Fibroblast of gingiva (primary cell): ENCODE measurements at places on chromosomes 12 and 14.

DNA sequence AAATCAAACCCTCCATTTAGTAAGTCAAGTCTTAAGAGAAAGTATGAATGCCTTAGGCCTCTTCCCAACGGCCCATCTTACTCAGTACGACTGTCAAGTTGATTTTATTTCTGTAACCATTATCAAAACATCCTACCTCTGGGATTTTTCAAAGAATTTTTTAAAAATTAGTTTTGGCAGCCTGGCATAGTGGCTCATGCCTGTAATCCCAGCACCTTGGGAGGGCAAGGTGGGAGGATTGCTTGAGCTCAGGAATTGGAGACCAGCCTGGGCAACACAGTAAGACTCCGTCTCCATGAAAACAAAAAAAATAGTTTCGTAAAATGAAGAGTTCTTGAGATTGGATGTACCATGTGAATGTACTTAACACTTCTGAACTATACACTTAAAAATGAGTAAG lies 4.1 kb downstream of the FGD6 start:
- DNase-seq, result no peak

DNA sequence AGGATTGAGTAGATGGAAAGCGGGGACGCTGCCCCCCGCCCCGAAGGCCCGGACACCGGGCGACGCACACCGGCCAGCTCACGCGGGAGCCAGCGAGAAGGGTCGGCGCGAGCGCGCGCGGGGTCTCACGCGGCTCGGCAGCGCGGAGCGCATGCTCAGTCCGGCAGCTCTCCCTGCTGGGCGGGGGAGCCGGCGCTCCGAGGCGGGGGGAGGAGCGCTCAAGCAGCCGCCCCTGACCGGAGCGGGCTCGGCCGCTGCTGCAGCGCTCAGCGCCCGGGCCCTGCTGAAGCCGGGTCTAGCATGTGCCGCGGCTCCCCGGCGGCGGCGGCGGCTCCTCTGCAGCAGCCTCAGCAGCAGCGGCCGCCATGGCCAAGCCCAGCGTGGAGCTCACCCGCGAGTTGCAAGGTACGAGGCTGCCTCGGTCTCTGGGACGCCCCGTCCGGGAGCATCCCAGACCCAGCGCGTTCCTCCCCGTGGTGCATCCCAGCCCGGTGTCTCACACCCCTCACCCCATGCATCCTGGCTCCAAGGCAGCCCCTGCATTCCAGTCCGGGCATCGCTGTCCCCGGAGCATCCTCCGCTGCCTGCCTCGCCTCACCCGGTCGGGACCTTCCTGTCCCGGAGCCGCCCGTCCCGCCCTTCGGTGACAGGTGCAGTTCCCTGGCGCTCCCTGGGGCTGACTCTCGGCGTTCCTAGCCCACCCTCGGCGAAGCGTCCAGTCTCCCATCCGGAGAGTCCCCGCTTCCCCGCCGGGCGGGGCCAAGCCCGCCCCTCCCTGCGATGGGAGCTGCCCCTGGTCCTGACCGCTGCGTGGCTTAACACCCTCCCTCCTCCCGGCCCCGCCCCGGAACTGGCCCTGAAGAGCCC lies at the start of gene CARMIL3:
Gene CARMIL3, plus strand, starts transcription at position 221 of the 867 bp plus-strand sequence. Its CDS starts 145 bp downstream, at position 366.
- peak; percentile 34 for DNase-seq

DNA sequence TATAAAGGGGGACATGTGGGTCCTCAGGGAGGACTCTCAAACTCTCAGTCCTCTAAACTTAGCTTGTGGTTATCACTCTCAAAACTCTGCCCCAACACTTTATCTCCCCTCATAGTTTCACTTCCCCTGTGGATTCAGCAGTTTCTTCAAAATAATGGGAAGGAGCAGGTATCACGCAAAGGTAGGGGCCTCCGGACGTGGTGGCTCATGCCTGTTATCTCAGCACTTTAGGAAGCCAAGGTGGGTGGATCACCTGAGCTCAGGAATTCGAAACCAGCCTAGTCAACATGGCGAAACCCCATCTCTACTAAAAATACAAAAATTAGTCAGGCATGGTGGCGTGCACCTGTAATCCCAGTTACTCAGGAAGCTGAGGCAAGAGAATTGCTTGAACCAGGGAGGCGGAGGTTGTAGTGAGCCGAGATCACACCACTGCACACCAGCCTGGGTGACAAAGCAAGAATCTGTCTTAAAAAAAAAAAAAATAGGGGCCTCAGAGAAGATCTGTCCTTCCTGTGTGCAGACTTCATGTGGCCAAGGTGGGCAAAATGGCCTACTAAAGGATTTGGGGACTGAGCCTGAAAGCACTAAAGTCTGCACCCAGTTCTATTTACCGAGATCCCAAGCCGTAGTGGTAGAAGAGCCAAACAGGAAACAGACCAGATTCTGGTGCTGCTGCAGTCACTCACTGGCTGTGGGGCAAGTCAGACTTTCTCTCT lies 6.4 kb downstream of the ITGB7 start:
- DNase-seq, result no peak

DNA sequence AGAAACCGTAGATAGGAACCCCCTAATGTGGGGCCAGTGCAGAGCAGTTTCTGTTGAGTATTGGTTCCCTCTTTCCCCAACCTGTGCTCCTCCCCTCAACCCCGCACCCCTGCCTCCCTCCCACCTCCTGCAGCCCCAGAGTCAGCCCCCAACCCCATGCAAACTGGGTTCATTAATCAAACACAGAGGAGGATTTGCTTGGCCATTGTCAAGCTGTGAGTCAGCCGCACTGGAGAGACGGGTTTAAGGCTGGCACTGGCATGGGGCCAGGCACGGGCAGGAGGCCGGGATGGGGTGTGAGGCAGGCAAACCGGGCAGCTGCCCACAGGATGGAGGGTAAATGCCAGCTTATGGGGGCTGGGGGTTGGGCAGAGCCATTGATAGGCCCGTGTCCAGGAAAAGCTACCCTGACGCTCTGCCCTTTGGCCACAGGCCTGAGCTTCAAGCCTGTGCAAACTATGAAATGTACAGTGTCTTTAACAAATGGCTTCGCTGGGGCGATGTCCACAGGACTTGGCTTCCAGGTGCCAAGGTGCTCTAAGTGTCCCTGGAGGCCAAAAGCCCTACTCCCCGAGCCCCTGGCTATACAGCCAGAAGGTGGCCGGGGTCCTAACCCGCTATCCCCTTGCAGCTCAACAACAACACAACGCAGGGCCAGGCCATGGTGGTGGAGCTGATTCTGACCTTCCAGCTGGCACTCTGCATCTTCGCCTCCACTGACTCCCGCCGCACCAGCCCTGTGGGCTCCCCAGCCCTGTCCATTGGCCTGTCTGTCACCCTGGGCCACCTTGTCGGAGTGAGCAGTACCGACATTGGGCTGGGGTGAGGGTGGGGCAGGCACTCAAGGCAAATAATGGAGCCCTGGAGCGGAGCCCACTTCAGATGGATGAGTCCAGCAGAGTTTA lies 1.4 kb downstream of the AQP5 start:
- DNase-seq, result peak; percentile 42

DNA sequence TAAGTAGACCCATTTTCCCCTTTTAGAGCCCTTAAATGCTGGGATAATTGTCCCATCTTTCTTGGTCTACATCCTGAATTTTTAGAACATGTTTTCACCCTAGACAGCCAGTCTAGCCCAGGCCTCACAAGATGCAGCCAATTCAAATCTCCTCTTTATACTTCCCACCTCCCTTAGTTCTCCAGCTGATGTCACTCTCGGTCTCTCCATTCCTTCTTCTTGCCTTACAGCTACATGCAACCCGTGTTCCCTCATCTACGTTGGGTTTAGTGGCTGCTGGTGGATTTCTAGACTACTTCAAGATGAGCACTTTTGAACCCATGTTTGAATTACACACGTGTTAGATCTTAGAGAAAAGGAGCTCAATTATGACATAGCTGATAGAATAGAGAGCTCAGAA lies 132.0 kb downstream of the PPM1H start:
- DNase-seq, result peak; percentile 19

DNA sequence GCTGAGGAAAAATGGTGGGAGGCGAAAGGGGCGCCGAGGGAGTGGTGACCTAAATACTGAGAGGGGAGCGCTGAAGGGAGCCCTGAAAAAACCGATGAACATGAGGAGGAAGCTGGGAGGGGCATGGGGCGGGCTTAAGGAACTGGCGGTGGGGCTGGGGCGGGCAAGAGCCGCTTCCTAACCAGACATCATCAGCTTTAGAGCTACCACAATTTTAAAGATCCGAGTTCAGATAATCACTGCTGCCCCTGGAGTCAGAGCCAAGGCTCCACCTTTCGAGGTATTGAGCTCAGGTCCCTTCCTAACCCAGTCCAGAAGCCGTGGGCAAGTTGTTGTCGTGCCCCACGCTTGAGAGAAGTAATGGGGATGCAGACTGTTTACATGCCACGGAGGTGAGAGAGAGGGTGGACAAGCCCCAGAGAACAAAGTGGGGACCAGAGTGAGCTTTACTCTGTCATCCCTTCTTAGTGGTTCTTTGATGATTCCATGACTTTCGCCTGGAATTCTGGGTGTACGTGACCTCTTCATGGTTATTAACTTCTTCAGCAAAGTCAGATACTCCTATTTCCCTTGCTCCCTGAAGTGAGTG lies 393 bp downstream of the ORMDL2 start:
- no peak for DNase-seq

GRCh38 chr12:18363321-18363720 lies 102.0 kb downstream of the PIK3C2G start:
- DNase-seq, result no peak

DNA sequence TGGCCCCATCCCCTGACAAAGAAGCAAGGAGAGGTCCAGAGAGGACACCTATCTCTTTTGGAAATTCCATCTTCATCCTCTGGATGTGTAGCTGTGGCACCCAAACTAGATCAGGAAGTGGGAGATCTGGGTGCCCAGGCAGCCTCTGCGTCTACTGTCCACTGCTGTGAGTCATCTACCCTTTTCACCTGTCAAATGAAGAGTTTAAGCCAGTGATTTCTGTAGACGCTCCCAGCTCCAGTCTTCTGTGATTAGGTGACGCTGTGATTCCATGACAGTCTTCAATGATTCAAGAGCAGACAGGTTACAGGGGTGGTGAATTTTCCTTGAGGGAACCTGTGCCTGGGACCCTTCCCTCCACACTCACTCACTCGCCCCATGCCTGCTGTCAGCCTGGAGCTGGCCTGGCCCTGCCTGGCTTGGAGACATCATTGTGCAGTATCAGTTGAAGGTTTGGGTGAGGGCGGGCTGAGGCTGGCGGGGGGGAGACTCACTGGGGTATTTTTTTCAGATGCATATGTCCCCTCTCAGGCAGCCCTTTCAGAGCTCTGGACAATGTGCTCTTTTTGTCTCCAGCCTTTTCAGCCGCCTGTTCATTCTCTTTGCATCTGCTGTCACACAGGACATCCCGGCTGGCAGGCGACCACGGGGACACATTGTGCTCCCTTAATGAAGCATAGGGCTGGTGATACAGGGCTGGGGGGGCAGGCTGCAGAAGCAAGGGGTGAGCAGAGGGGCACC lies 56.8 kb upstream of the PARP11 start:
- DNase-seq, result no peak

- no peak for DNase-seq
Observed at GRCh38 chr14:80427101-80427500, 215.8 kb upstream of the DIO2 start.

GRCh38 chr12:50734409-50735263 lies 29.3 kb upstream of the ATF1 start:
- no peak for DNase-seq

- no peak for DNase-seq
Observed at GRCh38 chr12:51871126-51871525, 16.8 kb upstream of the ANKRD33 start.

- DNase-seq, result peak; percentile 99
Observed at GRCh38 chr12:127284870-127285431, 982.0 kb upstream of the TMEM132C start.

DNA sequence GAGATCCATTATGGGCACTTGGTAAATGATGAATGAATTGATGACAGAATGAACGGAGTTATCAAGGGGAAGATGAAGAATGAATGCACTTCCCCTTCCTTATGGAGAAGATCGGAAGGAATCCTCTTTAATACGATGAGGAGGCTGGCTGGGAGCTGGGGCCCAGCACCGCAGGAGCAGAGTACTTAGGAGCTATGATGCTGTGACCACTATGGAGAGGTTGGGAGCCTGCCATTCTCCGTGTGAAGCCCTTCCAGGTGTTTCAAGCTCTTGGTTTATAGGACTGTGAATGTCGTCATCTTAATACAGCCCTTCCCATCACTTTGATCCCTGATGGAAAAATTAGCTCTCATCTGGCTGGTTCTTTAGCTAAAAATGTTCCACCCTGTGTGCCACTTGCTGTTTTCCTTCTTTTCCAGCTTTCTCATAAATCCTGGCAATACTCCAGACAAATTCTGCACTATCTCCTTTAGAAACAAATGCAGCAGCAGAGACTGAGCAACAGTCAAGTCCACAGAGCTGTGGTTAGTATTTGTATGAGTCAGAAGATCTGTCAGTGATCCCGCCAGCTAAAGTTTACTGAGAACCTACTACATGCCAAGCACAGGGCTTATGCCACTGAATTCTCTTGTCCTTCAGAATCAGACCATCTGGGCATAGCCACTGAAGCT lies 263.1 kb upstream of the CRY1 start:
- DNase-seq, result peak; percentile 14

DNA sequence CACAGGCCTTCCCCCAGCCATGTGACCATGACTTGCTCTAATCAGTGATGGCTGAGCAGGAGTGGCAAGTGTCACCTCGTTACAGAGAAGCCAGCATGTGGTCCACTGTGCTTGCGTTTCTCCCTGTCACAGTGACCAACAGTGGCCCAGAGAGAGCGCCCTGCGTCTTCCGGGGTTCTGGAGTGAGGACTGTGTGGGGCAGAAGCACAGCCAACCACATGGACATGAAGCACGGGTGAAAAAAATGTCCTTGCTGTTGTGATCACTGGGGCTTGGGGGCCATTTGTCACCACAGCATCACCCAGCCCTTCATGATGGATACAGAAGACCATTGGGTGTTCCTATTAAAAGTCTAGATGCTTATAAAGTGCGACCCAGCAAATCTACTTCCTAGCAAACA lies 174.6 kb upstream of the C14orf180 start:
- DNase-seq, result no peak

DNA sequence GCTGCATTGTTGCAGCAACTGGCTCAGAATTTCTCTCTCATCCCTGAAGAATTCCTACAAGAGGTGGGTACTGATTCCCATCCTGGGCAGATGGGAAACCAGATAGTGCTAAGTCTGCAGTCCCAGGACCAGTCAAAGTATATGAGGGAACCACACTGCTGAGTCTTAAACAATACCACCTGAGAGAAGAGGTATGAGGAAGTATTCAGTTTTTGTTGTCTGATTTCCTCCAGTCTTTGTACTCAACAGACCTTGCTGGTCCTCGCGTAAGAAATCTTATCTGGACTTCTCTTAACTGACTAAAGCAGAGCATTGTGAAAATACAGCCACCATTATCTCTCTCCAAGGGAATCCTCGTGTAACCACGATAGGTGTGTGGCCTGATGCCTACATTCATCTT lies 3.6 kb upstream of the EDDM3A start:
- DNase-seq, result no peak

- DNase-seq, result no peak
Observed at GRCh38 chr14:54680651-54681050, 113.7 kb downstream of the SAMD4A start.
